ENCODE measurements at places on chromosomes 1 and 21.

- DNase-seq: no peak
These were observed 24.4 kb downstream of the MRPL39 start for GRCh38 chr21:25582888-25583287.

DNA sequence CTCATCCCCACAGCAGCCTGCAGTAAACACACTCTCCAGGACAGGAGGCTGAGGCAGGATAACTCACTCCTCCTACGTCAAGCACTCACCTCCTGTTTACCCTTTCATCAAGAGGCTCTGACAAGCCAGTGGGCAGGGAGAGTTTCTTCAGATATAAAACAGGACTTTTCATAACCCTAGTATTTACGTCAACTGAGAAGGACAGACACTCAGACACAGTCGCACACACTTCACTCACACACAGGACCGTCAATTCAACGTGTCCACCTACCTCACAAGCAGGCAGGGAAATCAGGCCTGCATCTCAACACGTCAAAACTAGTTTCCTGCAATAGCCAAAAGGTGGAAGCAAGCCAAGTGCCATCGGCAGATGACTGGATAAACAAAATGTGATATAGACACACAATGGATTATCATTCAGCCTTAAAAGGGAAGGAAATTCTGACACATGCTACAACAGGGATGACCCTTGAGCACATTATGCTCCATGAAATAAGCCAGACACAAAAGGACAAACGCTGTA lies 48.6 kb downstream of the ITPKB start:
- no peak for DNase-seq

GRCh38 chr1:74767490-74767889 lies 34.5 kb downstream of the TYW3 start:
- DNase-seq: peak; percentile 20

DNA sequence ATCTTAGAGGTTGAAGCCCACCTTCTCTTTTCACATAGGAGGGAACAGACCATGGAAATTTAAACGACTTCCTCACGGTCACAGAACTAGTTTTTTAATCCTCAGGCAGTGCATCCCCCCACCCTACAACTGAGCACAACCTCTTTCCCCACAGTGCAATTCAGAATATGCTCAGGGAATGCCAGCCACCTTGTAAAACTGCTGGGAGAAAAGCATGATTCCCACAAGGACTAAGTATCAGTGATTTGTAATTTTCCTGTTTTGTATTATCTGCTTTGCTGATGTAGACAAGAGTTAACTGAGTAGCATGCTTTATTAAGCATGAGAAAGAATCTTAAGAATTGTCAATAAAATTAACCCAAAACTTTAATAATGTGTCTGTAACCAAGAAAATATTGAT lies 23.8 kb downstream of the TMEM50A start:
- no peak for DNase-seq

GRCh38 chr1:1989789-1990188 lies 13.8 kb downstream of the CFAP74 start:
- no peak for DNase-seq

DNA sequence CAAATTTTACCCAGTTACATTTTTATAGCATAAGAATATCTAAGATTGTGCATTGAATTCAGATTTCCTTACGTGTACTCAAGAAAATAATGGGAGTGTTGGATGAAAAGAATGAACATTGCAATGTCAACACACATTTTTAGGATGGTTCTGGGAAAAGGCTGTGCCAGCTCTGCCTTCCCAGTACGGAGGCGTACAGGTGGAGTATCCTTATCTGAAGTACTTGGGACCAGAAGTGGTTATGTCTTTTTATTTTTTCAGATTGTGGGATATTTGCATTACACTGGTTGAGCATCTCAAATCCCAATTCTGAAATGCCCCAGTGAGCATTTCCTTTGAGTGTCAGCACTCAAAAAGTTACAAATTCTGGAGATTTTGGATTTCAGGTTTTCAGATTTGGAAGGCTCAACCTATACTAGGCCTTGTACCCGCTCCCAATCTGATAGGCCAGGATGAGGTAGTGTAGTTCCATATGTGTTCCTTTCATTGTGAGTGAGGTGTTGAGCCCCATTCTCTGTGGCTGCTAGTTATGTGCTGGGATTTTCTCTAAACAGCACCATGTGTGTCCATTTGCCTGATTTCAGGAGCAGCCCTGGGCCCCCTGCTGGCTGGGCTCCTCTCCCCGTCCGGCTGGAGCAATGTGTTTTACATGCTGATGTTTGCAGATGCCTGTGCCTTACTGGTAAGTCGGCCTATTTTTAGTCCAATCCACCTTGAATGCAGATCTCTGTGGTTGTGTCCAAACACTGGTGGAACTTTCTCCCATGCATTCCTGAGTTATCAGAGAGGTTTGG lies 60.8 kb downstream of the SLC37A1 start:
- DNase-seq: peak; percentile 7

GRCh38 chr1:101920577-101920976 lies 76.1 kb downstream of the OLFM3 start:
- no peak for DNase-seq

DNA sequence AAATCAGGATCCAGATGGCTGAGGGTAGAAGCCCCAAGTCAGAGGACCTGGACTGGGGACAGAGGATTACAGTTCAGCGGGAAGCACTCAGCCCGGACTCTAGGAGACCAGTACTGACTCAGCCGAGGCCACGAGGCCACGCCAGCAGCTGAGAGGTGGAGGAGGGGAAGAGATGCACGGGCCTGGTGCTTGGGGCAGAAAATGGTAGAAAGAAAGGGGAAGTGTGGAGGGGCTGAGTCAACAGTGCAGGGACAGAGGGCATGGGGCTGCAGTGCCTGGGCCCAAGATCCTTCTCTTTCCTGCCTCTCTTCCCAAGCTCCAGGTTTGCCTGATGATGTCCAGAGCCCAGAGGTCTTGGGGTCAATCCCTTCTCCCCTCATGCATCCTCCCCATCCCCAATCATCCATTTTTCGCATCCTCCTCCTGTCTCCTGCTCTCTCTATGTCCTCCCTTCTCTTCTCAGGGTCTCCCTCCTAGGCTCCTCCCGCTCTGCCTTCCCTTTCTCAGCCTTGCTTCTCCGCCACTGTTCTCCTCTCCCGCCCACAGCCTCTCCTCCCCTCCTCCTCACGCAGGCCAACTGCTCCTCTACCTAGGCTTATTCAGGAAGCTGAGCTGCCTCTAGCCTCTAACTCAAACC lies 7.7 kb downstream of the ARHGEF2 start:
- peak; percentile 93 for DNase-seq

- no peak for DNase-seq
These were observed 57.6 kb downstream of the DNM3 start for GRCh38 chr1:171898941-171899340.

GRCh38 chr1:16922885-16923431 lies 1.2 kb downstream of the CROCC start:
- no peak for DNase-seq

- peak; percentile 70 for DNase-seq
These were observed 6.3 kb downstream of the CDKN2C start for GRCh38 chr1:50976111-50976889.

- DNase-seq: peak; percentile 28
These were observed 673.6 kb upstream of the ADGRL2 start for GRCh38 chr1:81126989-81127581.

DNA sequence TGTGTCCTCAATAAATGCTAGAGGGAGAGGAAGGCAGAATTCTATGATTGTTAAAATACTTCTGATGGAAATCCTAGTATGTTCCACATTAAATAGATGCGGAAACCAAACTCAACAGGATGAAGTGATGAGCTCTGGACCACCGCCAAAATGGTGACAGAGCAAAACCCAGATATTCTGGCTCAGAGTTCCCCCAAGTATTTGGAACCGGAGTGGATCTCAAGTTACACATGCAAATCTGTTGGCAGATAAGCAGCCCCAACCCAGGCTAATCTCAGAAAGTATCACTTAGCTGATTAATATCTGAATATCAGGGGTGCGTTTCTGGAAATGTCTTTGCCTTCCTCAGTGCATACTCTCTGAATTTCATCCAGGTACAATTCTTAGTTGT lies 17.4 kb upstream of the GRHL3 start:
- peak; percentile 44 for DNase-seq

DNA sequence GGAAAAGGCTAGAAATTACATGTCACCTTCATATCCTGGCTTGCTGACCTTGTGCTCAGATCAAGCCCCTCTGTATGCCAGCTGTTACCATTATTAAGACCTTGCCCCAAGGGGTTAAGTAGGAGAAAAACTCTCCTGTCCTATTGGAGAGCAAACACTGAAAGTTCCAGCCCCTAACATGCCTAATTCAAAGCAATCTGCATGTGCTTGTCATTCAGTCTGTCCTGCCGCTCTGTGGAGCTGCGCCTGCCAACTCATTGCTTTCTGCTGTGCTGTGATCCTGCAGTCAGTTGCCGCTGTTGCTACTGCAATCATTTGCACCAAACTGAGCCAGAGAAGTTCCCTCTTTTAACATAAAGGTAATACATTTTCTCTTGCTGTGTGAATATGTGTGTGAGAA lies 113.4 kb downstream of the DISP1 start:
- DNase-seq: no peak

DNA sequence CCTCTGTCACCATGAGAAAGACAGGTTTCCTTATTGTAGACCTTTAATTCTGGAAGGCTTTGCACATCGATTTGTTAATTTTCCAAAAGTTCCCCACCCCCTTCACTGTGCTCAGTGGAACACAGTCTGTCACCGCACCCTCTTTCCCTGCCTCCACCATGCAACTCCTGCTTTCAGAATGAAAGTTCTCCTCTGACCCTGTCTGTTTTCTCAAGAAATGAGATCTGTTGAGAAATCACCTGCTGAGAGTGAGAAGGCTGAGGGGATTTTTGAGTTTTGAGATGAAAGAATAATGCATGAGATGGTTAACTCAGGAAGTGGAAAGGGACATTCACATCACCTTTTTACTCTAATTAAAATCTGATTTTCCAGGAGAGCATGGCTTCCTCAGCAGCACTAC lies 99.6 kb downstream of the CYYR1 start:
- DNase-seq: no peak

DNA sequence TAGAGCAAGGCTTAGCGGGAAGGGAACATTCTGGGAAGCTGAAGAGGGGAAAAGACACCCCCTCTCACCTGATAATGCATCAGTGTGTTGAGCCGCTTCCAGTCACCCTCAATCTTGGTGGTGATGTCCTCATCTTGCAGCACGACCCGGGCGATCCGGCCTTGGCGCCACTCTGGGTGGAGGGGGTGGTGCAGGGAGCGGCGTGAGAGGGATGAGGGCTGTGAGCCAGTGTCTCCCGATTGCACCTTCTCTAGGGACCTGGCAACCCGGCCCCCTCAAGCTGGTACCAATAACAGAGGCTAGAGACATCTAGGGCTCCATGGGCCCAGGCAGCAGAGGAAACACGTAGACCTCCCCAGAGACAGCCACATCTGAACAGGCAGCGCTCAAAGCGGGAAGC lies 127.4 kb upstream of the CD34 start:
- no peak for DNase-seq

DNA sequence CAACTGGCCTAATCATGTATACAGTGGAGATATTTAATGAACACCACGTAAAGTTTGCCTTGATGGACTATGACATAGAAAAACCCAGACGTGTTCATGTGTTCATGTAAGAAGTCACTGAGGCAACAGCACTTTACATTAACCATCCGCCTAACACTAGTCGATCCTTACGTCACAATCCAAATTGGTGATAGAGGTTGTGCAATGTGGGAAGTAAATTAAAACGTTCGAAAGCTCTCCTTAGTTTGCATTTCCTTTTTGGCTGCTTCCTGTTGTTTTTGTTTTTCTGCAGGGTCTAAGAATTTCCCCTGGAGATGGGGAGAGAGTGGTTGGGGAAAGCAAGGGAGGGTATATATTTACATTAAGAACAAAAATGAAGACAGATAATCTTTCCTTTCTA lies 587.5 kb upstream of the ADGRL2 start:
- no peak for DNase-seq

DNA sequence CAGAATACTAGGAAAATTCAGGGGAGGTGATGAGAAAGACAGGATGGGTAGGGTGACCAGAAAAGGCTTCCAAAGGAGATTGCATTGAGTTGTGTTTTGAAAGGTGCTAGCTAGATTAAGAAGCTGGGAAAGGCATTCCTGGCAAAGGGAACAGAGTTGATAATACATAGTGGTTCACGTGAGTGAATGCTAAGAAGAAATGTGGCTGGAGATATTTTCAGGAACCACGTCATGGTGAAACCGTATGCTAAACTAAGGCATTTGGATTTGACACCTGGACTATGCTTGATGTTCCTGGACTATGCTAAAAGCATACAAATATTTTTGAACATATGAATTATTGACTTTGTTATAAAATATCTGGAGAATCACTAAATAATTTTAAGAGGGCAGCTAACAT lies 14.7 kb downstream of the CCDC30 start:
- DNase-seq: no peak

DNA sequence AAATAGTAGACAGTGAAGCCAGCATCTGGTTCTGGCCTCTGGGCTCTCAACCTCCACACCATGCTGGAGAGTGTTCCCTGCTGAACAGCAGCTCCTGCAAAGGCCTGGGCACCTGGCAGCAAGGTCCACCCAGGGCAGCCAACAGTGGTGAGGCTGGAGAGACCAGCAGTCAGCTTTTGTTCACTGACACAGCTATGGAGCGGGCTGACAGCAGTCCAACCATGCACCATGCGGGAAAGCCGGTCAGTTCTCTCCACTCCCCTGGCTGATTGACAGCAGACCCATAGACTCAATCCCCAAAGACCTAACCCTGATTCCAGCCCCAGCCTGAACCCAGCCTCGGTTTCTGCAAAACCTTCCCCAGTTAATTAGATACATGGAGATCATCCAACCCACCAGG lies 49.0 kb downstream of the KLHDC7A start:
- no peak for DNase-seq

Measured in M059J (cell line).